ENCODE measurements at places on chromosomes 1 and 21.

- peak; percentile 84 for DNase-seq
These were observed 3.8 kb downstream of the PTAFR start for GRCh38 chr1:28172713-28173150.

GRCh38 chr1:56868761-56869160 lies 14.2 kb downstream of the C8A start:
- DNase-seq = no peak

DNA sequence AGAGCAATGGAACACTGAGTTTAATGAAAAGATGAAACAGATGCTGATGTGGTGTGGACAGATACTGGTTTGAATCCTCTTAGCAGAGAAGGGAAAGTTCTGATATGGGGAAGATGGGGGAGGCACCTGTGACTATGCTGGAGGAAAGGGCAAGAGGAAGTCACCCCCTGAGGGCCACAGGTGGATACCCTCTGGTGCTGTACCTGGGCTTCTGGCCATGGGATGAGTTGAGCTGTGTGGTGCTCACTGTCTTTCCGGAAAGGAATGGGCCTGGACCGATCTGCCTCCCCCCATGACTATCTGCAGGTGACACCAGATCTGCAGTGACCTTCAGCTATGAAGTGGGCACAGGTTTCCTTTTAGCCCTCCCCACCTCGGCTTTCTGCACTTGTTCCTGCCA lies 52.4 kb downstream of the IER5 start:
- no peak for DNase-seq

DNA sequence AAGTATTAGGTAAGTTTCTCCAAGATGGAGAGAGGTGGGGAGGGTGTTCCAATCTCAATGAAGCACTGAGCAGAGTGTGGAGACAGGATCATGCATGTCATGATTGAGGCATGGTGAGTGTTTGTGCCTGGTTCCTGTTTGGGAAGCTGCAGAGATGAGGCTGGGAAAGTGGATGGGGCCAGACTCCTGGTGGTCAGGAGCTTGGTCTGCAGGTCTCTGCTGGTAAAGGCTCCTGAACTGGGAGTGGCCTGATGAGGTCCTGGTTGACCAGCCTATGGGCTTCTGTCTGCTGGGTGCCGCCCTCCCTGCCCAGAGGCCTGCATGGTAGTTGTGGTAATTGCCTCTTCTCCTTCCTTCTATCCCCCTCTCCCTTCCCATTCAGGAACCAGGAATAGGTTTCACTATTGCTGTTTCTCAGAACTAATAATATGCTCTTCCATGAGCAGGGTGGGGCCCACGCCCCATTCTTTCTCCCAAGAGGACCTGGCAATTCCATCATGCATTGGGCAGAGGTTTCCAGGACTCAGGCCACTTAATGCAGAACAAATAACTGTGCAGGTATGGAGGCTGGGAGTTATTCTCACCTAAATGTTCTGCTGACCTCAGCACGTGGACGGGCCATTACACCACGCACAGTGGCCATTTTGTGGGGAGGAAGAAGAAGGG lies 24.5 kb downstream of the PROK1 start:
- DNase-seq = no peak
